Hepatic stellate cell (primary cell): ENCODE measurements at places on chromosomes 6 and 20.

DNA sequence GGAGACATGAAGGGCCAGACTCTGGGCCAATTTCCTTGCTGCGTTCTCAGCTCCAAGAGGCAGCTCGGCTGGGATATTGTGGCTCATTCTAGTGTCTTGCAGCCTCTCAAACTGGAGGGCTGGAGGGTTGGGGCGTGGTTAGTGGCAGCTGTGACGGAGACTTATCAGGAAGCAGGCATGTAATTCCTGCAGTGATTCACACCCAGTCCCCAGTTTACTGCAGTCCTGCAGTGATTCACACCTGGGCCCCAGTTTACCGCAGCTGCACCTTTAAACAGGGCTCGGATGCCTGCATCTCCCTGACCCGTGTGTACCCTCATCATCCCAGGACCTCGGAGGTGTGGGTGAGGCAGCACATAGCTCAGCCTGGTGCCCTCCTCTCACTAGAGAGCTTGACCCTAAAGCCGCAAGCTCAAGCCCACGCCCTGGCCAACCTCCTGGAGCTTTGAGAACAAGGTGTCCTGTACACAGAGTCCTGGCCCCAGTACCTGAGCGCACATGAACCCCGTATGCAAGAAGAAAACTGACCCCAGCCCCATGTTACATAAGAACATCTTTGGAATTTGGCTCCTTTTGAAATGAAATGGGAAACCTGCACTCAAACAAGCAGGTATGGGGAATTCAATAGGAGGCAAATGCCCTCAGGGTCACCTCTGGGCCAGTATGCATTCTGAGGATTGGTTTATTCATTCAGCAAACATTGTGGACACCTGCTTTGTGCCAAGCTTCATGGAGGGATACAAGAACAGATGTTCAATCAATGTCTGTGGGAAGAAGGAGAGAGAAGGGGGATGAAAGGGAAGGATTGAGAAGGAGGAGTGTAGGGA is 55.3 kb upstream of the FAM83D start:
- DNase-seq, result no peak

DNA sequence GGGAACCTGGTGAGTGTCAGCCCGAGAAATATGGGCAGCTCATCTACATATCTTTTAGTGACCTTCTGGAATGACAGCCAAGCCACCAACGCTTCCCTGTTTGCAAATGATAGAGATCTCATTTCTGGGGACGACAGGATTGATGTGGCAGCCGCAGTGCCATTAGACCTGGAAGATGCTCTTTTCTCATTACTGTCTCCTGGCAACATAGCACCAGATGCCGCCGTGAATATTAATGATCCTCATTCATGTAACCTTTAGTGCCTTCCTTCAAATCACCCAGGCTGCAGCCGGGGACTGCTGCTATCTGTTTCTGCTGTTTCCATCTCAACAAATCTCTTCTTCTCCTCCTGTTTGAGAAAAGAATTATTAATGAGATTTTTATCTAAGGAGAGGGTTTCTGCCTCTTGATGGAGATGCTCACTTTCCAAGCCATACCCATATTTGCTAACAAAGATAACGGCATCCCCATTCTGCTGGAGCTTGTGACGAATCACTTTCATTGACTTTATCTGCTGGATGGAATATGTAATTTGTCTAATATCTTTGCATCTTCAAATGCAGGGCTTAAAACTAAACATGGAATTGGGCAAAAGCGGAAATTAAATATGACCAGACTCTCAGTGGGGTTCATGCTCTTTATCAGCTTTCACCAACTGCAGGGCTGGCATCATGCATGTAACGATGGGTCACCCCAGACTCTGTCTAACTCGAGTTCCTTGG is 74.8 kb upstream of the KIF16B start:
- DNase-seq, result no peak

- no peak for DNase-seq
Observed at GRCh38 chr6:3874069-3874468, 24.9 kb downstream of the FAM50B start.

DNA sequence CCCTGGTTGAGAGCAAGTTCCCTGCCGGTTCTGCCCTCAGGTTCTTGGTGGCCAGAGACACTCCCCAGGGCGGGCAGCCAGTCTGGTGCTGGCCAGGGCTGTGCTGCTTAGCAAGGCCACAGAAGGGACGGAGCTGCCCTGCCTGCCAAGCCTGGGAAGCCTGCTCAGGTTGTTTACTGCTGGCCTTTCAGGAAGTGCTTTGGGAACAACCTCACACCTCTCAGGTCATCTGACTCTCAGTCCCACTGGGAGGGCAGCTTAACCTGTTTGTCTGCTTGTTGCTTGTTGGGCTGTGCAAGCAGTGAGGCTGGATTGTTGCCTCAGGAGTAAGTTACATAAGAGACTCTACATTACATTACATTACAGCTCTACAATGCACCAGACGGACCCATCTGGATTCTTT is 75.8 kb upstream of the AFDN start:
- DNase-seq, result no peak

DNA sequence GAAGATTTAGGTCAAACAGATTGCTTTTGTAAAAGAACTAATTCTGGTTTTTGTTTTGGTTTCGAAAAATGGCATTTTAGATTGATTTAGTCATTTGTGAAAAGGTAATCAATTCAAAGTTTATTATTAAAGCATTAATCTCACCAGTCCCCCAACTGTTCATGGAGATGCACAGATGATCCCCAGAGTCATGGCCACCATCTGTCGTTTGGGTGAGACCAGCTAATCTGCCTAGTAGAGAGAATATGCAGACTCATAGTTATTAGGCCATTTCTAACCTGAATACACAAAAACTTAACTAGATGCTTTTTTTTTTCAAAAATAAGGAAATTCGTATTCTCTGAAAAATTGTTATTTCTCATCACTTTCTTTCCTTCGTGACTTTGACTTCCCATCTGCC is 58.1 kb downstream of the C6orf58 start:
- DNase-seq, result no peak
